ENCODE measurements at places on chromosomes 3 and 15.

DNA sequence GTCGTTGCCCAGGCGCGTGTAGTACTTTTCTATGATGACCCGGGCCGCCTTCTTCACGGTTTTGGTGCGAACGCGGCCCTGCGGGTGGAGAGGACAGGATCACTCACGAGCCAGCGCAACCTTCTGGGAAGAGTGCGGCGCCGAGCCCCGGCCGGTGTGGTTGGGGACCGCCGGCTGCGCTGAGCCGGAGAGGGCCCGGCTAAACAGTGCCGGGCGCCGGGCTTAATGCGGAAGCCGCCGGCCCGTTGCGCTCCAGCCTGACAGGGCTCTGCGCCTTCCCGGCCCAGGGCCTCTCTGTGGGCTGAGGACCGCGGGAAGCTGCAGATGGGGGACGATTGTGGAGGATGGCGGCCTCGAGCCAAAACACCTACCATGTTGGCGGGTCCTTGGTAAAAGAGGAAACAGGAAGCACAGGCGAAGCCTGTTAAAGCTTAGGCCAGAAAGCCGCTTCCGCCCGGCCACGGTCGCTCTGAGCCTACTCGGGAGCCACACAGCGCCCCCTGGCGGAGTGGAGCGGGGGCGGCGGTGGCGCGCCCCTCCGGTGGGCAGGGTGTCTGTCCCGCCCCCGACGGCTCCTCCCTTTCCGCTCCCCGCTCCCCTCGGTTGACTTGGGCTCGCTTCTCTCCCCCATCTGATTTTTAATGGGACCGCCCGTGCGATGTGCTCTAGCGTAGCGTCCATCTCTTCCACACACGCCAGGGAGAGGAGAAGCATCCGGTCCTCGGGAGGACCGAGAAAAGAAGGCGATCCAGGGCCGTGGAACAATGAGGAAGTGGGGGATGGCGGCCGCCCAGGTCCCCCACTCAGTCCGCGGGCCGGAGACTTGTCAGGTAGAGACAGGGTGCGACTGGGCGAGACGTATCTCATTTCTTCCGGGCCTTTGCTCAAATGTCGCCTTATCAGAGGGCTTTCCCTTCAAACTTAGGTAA is at the start of gene RPS17:
Gene RPS17 (minus strand): TSS at position 403 of the 929 bp plus-strand sequence. CDS start 29 bp downstream, at position 374.
- DNase-seq: peak; percentile 99

GRCh38 chr3:8220291-8220690 is 281.3 kb upstream of the LMCD1 start:
- no peak for DNase-seq

DNA sequence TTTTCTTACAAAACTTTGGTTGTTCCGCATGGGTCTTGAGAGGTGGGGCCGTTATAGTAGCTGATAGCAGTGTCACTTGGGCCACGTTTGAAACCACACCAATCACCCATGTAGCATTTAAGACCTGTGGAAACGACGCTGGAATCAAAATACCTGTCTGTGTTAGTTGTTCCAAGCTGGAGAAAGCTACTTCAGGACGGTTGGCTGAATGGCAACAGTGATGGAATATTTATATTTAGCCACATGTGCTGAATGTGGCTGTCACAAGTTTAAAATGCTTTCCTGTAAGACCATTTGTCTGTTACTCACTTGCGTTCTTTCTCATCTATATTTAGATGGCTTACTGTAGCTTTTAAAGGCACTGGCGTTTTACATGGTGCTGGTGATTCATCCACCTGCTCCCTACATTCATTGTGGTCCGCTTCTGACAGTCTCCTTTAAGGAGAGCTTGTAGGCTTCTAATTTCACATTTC is 1.4 kb downstream of the DNAJA4 start:
- no peak for DNase-seq

- DNase-seq: no peak
Measured at GRCh38 chr3:158452334-158452733, 118.7 kb upstream of the MLF1 start.

DNA sequence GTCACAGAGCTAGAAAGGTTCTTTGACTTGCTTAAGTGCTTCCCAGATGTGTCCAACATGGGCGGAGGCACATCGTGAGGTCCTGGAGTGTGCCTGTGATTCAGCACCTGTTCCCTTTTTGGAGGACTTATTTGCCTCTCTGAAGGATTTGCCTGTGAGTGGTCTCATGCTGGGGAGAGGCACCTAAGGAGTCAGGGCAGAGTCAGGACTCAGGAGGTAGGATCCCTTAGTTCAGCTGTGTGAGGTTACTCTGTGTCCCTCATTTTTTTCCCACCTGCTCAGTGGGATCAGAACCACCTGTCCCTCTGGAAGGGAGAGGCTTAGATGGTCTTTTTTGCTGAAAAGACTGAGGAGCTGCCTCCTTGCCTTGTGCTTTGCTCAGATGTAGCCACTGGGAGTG is 3.0 kb downstream of the ZNF589 start:
- DNase-seq: no peak

GRCh38 chr3:5110337-5110736 is 11.8 kb upstream of the ARL8B start:
- DNase-seq: no peak

DNA sequence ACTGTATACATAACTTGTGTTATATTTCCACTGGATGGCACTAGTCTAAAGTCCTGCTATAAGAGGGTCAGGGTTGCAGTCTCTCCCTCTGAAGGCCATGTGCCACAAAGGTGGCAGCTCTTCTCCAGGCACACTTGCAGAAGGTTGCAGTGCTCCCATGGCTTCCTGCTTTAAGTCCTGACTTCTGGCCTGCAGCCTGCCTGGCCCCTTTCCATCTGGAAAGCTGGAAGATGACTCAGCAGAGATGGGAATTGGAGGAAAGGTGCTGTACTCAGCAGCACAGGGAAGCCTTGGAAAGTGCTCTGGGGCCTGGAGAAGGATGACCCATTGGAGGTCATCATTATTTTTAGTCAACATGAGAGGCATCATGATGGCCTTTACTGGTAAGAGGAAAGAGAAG is 40.9 kb upstream of the MRPL3 start:
- no peak for DNase-seq
